ENCODE measurements at places on chromosomes 5 and 9.

- no peak for DNase-seq
Observed at GRCh38 chr5:150349681-150350275, 7.7 kb upstream of the TCOF1 start.

GRCh38 chr9:33233626-33234342 is 6.2 kb upstream of the SPINK4 start:
- no peak for DNase-seq

DNA sequence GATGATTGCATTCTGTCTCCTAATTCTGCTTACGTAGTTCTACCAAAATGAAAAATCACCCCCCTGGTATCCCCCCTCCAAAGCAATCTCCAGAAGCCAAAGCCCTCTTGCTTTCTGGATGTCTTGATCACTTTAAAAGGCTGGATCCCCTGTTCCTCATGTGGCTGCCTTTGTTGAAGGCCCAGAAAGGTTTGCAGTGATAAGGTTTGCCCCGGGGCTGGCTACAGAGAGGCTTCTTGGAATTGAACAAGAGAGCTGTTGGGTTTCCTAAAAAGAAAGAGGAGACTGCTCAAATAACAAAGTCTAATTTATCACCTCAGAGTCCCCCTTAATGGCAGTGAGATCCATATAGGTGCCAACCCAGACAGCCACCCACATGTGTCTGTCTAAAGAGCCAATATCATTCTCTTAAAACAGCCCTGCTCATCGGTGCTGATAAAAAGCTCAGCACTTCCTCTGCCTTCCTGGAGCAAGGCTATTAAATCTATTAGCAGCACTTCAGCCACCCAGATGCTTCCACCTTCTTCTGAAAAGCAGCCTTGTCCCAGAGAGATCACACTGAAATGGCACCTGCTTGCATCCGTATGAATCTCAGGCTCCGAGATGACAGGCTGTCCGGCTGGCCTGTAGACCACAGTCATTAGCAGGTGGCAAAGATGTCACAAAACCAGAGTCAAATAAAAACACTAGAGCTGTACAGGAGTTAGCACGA is 70.9 kb downstream of the TEX10 start:
- no peak for DNase-seq

DNA sequence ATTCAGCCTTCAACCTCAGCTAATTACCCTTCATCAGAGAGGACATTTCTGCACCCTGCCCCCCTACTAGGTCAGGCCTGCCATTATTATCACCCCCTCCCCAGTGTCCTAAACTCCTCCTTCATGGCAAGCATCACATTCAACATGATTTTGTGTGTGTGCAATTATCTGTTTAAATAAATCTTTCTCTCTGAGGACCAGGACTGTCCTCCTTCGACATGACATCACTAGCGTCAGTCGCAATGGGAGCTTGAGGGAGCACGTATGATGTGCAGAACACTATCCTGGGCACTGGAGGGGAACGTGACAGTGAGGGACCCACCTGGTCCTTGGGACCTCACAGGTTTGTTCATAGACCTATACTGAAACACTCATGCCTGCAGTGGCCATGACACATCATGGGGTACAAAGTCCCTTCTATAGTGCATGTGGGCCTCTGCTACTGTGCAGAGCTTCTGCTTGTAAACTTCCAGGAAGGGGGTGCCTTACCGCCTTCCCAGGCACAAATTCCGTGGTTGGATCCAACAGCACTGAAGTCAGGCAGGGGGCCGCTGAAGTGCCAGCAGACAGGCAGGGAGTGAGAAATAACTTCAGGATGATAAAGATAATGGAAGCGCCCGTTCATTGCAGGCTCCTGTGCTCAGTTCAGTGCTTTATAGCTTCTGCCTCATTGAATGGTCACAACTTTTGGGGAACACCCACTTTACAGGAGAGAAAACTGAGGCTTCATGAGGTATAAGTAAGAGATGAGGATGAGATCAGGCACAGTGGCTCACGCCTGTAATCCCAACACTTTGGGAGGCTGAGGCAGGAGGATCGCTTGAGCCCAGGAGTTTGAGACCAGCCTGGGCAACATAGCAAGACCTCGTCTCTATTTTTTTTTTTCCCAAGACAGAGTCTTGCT is 36.0 kb upstream of the STXBP1 start:
- no peak for DNase-seq

- DNase-seq: no peak
Observed at GRCh38 chr5:171882118-171882517, 96.5 kb downstream of the SMIM23 start.

All from GF-D8 (cell line).